ENCODE measurements at places on chromosomes 4 and X.

DNA sequence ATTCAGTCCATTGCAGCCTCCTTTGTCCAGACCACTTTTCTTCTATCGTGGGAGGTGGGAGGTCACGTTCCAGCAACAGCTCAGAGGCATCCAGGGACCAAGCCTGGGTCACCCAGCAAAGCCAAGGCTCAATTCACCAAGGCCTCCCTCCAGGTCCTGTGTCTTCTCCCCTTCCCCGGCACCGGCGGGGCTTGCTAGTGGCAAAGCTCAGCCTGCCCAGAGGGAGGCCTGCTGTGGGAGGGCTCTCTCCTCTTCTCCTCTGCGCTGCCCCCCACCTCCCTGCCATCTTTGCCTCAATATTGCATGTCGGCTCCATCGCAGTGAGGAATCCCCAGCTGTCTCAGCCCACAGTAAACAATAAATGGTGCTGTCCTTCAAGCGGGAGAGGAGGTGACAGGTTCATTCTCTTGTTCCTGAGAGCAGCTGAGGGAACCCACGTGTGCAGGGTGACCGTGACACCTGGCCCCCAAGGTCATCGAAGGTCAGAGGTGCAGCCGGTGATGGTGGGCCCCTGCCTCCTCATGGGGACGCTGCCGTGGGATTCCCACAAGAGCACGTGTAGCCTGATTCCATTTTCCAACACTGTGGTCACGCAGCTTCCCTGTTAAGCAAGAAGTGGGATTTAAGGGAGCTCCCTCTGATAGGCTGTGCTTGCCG is 111.5 kb upstream of the PSAPL1 start:
- no peak for DNase-seq

- DNase-seq, result no peak
These were observed 329.4 kb downstream of the ANK2 start for GRCh38 chr4:113378836-113379235.

DNA sequence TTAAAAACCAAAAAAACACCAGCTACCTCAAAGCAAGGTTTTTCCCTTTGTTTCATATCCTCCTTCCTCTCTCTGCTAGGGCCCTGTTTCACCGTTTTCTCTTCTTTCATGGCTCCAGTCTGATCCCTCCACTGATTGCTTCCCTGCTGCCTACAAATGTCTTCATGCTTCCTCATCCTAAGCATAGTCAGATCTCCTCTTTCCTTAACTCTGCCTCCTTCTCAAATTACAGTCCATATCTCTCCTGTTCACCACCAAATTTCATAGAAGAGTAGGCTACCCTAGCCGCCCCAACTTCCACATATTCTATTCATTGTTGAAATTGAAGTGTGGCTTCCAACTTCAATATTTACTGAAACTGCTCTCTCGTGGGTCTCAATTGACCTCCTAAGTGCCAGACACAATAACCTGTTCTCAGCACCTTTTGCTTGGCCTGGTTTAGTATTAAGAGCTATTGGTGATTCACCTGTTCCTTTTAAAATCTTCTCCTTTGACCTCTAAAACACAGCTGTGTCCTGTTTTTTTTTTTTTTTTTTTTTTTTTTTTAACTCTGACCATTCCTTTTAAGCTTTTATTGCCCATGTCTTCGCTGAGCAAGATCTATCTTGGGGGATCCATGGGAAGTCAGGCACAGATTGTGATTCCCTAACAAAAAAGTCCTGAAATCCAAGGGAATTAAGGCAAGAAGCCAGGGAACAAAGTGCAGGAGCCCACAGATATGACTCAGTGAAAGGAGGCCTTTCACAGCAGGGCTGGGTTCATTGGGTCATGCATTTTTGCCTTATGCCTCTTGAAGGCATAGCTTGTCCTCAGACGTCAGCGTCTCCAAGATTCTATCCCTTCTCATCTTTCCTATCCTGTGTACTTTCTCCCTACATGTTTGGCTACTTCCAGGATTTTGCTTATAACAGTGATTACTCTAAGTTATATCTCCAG is 85.4 kb downstream of the RPS3A start:
- DNase-seq, result no peak

- DNase-seq, result no peak
These were observed 7.6 kb downstream of the ZIC3 start for GRCh38 chrX:137573324-137574101.

- no peak for DNase-seq
These were observed 9.3 kb downstream of the TKTL1 start for GRCh38 chrX:154304846-154305245.

- no peak for DNase-seq
These were observed 3.3 kb downstream of the C4orf54 start for GRCh38 chr4:99654361-99654761.

DNA sequence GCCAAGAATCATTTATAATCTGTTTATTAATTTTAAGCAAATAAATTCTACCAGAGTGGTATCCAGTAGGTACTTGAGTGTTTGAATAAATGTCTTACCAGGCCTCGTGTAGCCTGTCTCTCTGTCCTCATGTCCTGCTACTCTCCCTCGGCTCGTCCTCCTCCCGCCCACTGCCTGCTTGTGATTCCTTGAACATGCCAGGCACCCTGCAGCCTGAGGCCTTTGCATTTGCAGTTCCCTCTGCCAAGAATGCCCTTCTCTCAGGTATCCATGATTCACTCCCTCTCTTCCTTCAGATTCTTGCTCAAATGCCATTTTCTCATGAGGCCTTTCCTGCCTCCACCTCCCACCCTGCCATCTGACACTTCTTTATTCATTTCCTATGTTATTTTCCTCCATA is 209.7 kb upstream of the PRPS2 start:
- no peak for DNase-seq

GRCh38 chr4:89358935-89359638 is 51.5 kb upstream of the GPRIN3 start:
- no peak for DNase-seq

GRCh38 chrX:1059576-1060561 is 152.6 kb downstream of the CRLF2 start:
- DNase-seq, result no peak

DNA sequence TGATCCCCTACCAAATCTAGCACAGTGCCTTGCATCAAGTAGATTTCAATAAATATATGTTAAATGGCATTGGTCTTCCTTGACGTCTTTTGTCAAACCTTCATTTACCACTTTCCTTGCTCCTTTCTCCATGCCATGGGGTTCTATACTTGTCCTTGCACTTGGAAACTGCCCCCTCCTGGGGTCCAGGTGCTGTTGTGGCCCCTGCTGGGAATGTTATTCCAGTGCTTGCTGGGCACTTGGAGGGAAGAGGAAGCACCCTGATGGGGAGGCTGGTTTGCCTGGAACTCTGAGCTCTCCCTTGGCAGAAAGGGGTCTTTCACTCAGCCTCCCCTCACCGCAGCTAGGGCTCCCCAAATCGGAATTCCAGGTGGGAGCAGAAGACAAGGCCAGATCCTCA is 18.9 kb downstream of the ZNF275 start:
- no peak for DNase-seq

DNA sequence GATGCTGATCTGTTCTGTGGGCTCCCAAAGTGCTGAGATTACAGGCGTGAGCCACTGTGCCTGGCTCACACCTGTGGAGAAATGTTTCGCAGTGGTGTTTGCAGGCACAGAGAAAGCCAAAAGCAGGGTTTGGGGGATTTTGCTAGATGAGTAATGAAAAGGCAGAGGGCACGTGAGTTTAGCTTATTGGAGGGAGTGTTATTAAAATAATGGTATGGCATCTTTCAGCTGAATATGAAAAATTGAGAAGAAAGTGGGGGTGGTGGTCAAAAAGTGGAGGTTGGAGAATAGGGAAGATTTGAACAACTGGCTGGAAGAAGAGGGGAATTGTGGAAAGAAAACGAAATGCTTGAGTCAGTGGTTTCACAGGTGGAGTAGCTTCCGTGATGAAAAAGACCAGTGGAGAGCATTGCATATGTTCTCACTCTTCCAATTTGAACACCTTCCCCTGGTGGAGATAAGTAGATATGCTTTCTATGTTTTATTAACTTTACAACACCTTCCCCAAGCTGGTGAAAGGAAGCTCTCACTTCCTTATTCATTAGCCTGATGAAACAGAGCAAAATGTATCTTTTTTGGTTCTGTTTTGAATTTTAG is 1.1 kb upstream of the CHST7 start:
- DNase-seq, result no peak

Measured in T-cell (primary cell).